ENCODE measurements at places on chromosomes 5 and 9.

DNA sequence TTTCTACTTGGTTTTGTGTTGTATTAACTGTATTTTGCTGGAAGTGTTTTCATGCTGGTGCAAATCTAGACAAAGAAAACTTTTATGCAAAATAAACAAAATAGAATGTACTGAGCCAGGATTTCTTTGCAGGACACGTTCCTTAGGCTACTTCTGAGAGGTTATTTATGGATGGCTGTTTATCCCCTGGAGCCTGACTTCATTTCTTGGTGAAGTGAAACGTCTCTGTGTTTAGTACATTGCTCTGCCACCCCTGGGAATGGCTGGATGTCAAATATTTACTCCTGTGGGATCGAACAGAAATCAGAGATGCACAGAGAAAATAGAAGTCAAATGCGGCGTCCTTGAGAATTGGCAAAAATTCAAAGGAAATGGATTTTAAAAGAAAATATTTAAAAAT lies 327.1 kb upstream of the MPDZ start:
- H3K27me3 ChIP-seq: no peaks in the 10 kb centered on the region
- H3K4me3 ChIP-seq: no peak overlapping the region
- peaks cover 10% of the 10 kb centered on the region for H3K4me1 ChIP-seq
- DNase-seq: no peak

GRCh38 chr9:127437497-127438264 lies 13.5 kb downstream of the ZNF79 start:
- DNase-seq: no peak
- H3K4me3 ChIP-seq: no peak overlapping the region
- H3K4me1 ChIP-seq: no peaks in the 10 kb centered on the region

- no peaks in the 10 kb centered on the region for H3K27me3 ChIP-seq
- H3K4me3 ChIP-seq: no peak overlapping the region
- H3K36me3 ChIP-seq: no peaks in the 10 kb centered on the region
- H3K4me1 ChIP-seq: peaks cover 14% of the 10 kb centered on the region
Measured at GRCh38 chr5:138849882-138850281, 25.3 kb downstream of the LRRTM2 start.

GRCh38 chr5:172454358-172455086 lies at the start of gene SH3PXD2B:
Gene SH3PXD2B, minus strand, starts transcription at chr5:172454525. Its CDS starts 173 bp downstream, at chr5:172454352.
- peak; percentile 72 for DNase-seq
- H3K27ac ChIP-seq: peak within 1 kb of the TSS; percentile 75
- H3K36me3 ChIP-seq: no peaks in the 10 kb centered on the region

- no peaks in the 10 kb centered on the region for H3K36me3 ChIP-seq
- no peak for DNase-seq
- no peaks in the 10 kb centered on the region for H3K4me1 ChIP-seq
- no peaks in the 10 kb centered on the region for H3K27me3 ChIP-seq
Measured at GRCh38 chr9:96460882-96461281, 10.9 kb downstream of the HABP4 start.

DNA sequence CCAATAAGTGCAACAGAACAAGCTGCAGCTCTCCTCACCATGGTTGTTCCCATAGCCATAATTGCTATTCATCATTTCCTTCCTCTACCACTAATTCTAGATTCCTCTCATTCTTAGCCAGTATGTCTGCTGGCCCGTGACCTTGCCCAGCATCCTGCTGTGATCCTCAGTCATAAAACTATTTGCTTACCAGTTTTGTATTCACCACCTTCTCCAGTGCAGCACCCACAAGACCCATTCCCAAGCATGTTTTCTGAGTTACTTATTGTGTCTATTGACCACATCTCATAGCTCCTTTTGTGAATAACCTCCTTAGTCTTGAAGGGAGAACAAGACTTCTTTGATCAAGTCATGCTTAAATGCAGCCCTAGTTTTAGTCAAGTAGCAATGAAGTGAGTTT lies 488.0 kb upstream of the CTNND2 start:
- H3K4me1 ChIP-seq: no peaks in the 10 kb centered on the region
- no peak overlapping the region for H3K27ac ChIP-seq
- H3K27me3 ChIP-seq: no peaks in the 10 kb centered on the region
- no peak for DNase-seq
- no peak overlapping the region for H3K4me3 ChIP-seq

GRCh38 chr5:10233505-10233904 lies 16.2 kb downstream of the ATPSCKMT start:
- H3K4me3 ChIP-seq: no peak overlapping the region
- DNase-seq: no peak
- H3K27ac ChIP-seq: no peak overlapping the region
- H3K36me3 ChIP-seq: no peaks in the 10 kb centered on the region
- H3K4me1 ChIP-seq: no peaks in the 10 kb centered on the region

DNA sequence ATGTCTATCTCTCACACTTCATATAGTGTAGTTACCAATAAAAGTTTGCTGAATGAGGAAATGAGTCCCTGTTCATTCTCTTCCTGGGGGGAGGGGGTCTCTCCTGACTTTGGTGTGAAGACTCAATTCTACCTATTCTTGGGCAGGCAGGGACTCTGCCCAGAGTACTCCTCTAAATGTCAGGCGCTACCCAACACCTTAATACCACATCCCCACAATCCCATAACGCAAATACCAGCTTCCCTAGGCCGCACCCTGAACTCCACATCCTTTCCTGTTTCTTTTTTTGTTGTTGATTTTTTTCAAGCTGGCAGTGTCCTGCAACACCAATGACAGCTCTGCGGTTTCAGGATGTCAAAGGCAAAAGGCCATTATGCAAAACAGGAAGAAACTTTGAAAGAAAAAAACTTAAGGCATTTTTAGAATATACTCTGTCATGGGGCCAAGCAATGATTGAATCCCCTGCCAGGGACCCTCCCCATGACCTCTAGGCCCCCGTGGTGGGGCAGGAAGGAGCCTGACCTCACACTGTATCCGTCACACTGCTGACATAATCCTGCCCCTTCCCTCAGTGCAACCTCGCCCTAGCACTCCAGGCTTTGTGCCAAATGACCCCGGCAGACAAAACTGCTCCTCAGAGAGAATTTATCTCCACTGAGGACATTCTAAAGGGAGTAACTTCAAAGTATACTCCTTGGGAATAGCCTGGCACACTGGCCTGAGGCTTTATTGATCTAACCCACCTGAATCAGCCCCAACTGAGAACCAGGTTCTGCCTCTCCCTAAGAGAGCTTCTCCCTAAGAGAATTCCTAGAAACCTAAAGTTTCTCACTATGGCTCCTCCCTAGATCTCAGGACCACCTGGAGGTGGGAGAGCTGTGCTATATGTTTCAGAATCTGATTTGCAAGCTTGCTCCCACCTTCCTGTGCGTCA lies 8.0 kb downstream of the B4GALT1 start:
- no peaks in the 10 kb centered on the region for H3K36me3 ChIP-seq
- no peak overlapping the region for H3K4me3 ChIP-seq
- H3K4me1 ChIP-seq: peaks cover 72% of the 10 kb centered on the region
- no peaks in the 10 kb centered on the region for H3K27me3 ChIP-seq
- H3K27ac ChIP-seq: peak overlapping the region; percentile 11

Measured in pancreas (tissue), 10 donors.